ENCODE measurements at places on chromosomes 4 and X.

- DNase-seq: no peak
These were observed 1049.8 kb upstream of the GRIA3 start for GRCh38 chrX:122134291-122134690.

DNA sequence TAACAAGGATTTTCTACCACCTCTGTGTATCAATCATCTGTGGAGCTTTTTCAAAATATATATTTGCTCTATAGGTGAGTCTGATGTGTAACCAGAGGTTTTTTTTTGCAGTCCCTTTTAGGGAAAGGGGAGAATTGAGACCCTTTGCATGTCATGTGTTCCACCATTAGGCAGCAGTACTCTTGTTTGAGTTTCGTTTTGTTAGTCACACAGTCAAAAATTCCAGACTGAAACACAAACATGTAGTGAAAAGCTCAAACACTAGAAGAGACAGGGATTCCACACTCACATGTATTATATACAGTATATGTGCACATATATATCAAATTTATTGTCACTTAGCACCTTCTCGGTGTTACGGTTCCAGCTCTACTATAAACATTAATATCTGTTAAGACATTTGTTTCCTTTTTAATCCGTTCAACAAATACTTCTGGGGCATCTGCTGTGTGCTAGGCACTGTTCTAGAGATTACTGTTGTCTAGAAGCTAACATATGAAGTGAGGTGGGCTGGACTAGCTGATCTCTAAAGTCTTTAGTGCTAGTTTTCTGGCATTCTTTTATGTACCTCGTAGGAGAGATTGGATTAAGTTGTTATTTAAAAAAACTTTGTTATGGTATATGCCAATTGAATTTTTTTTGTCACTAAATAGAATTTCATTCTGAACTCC is 5.5 kb downstream of the USP9X start:
- no peak for DNase-seq

- no peak for DNase-seq
These were observed 199.8 kb downstream of the NSUN7 start for GRCh38 chr4:40949358-40950100.

GRCh38 chr4:90128961-90129495 is 1.8 kb downstream of the CCSER1 start:
- DNase-seq: no peak

DNA sequence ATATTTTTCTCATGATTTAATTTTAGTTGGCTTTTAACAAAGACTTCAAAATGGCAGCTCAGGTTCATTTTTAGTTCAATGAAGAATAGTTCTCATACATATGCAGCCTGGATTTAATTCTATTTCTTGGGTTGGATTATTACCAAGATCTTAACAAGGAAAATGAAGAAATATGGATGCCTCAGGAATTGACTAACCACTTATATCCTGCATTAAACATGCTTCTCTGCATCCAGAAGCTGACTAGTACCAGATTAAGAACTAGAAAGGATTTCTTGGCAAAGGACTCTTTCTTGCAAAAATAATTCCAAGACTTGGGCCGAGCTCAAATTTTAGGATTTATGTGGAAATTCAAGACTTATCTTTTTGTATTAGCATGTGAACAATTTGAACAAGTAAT is 5.6 kb upstream of the KLHL2 start:
- DNase-seq: no peak

DNA sequence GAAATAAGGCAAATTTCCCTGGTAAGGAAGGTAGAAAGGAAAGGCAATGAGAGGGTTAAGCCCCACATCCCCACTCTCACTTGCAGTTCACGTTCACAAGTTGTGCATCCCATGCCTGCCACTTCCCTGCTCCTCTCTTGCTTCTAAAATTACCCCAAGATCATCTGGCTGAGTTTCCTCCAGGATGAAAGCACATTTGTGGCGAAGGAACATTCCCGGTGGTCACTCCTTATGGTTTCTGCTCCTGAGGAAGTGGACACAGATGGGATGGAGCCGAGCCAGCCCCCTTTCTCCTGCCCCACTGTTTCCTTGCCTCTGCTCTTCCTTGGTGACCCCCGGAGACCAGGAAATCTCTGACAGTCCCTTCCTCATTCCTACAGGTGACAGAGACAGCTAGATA is 37.5 kb downstream of the SPINK2 start:
- no peak for DNase-seq

GRCh38 chr4:103105558-103106356 is 6.1 kb upstream of the BDH2 start:
- no peak for DNase-seq

GRCh38 chr4:52842792-52843191 is 19.3 kb upstream of the RASL11B start:
- DNase-seq: no peak

DNA sequence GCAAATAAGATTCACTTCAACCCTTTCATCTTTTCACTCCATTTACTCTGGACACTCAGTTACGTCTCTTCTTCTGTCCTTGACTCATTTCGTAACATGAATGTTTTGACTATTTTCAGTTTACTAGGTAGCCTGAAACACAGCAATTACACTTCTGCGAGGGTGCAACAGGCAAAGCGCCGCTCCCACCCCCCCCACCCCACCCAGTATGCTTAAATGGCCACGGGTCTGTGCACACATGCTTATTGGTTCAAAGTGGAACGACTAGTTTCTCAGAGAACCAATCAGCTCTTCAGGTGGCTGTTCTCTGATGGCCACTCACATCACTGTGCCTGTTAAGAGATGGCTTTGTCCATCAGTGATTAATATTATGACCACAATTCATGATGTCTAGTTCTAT is 3.5 kb downstream of the BEND4 start:
- DNase-seq: no peak

- DNase-seq: no peak
These were observed 60.8 kb upstream of the ARHGAP36 start for GRCh38 chrX:130997314-130997713.

Measured in stimulated activated CD4-positive, alpha-beta T cell treated with anti-CD3 and anti-CD28 coated beads, TNF-alpha, amount 100 ng/mL, for 48 hours (primary cell).